ENCODE measurements at places on chromosomes 3 and 15.

- no peak for DNase-seq
- no peak overlapping the region for H3K27ac ChIP-seq
- H3K4me1 ChIP-seq = no peaks in the 10 kb centered on the region
Measured at GRCh38 chr3:179591313-179591712, 13.1 kb downstream of the MRPL47 start.

DNA sequence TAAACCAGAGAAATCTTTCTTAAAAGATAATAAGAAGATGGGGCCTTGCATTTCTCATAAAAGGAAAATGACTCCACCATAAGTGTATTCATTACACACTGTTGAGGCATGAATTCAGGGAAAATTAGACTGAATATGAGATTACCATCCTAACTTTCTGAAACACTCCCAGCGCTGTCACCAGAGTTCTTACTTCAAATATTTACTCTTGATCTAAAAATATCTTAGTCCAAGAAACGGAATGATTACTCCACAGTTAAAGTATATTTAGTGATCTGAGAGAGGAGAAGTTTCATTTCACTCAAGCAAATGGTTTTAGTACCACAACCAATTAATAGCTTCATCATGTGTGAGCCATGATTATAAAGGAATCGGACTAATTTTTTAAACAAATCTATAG is 300.3 kb downstream of the ZBTB20 start:
- H3K4me3 ChIP-seq = no peak overlapping the region
- DNase-seq = no peak
- H3K36me3 ChIP-seq = no peaks in the 10 kb centered on the region
- H3K4me1 ChIP-seq = no peaks in the 10 kb centered on the region
- no peak overlapping the region for H3K27ac ChIP-seq

DNA sequence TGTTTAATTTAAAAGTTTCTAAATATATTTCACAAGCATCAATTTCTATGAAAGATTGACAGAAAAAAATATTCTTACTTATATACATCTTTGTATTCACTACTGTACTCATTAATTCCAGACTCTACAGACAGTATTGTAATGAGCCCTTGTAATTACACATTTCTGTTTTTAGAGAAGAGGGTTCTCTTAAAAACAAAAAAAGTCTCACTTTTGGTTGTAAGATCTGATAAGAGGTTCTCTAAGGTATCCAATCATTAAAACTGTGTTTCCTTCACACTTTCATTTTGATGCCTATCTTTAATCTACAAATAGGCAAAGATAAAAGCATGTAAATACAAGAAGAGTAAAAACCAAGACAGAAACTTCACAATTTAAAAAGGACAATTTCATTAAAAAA is 75.6 kb downstream of the FBXL22 start:
- no peak overlapping the region for H3K4me3 ChIP-seq
- peaks cover 10% of the 10 kb centered on the region for H3K4me1 ChIP-seq
- no peak overlapping the region for H3K27ac ChIP-seq
- H3K27me3 ChIP-seq = no peaks in the 10 kb centered on the region
- no peak for DNase-seq

GRCh38 chr3:188706176-188706575 is 465.6 kb upstream of the TPRG1 start:
- DNase-seq = peak; percentile 67
- H3K27me3 ChIP-seq = no peaks in the 10 kb centered on the region
- H3K36me3 ChIP-seq = no peaks in the 10 kb centered on the region
- H3K27ac ChIP-seq = peak overlapping the region; percentile 22
- H3K4me1 ChIP-seq = peaks cover 35% of the 10 kb centered on the region
- no peak overlapping the region for H3K4me3 ChIP-seq

DNA sequence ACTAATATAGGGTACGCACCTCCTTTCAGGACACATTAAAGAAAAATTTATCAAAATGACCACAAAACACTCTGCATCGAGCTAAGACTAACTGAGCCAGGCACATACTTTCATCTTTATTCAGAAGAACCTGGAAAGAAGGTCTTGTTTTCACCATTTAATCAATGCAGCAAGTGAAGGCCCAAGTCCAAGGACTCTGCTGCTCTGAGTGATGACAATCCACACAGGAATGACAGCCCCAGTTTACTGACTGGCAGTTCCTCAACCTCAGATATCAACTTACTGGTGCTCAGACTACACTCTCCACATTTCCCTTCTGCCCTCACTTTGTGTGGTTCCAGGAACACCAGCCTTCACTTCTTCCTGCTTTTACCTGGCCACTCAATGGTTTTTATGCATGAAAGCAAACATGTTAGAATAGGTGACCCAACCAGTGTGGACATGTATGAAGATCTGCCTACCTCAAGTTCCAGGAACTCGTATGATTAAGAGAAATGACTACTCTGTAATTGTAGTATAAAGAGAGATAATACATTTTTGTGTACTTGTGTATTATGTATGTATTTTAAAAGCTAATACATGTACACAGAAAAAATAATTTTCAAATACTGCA is 29.1 kb upstream of the RASA2 start:
- peaks cover 20% of the 10 kb centered on the region for H3K4me1 ChIP-seq
- DNase-seq = peak; percentile 30
- H3K27ac ChIP-seq = no peak overlapping the region
- H3K36me3 ChIP-seq = no peaks in the 10 kb centered on the region
